CD8-positive, alpha-beta T cell (primary cell): ENCODE measurements at places on chromosomes 11 and 22. TPM values are rescaled to one million over a fixed set of nuclear protein-coding genes. Genes with fewer than 3 reads are reported as not detected.

GRCh38 chr11:1009991-1010390 lies 26.5 kb downstream of the MUC6 start:
- DNase-seq = no peak

DNA sequence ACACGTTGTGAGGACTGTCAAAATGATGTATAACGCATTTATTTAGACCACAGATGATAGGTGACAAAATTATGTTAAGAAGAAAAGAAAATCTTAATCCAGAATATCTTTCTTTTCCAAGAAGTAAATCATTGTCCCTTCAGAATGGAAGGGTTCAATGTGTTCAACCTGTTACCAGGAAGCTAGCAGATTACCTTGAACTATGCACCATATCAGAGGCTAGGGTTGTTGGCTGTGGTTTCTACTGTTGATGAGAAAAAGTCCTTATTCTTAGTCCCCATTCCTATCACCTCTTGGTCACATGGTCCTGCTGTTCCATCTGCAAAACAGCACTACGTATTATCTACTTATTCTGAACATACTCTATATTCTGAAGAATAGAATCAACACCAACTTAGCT lies 339.5 kb upstream of the CADM1 start:
- no peak for DNase-seq

DNA sequence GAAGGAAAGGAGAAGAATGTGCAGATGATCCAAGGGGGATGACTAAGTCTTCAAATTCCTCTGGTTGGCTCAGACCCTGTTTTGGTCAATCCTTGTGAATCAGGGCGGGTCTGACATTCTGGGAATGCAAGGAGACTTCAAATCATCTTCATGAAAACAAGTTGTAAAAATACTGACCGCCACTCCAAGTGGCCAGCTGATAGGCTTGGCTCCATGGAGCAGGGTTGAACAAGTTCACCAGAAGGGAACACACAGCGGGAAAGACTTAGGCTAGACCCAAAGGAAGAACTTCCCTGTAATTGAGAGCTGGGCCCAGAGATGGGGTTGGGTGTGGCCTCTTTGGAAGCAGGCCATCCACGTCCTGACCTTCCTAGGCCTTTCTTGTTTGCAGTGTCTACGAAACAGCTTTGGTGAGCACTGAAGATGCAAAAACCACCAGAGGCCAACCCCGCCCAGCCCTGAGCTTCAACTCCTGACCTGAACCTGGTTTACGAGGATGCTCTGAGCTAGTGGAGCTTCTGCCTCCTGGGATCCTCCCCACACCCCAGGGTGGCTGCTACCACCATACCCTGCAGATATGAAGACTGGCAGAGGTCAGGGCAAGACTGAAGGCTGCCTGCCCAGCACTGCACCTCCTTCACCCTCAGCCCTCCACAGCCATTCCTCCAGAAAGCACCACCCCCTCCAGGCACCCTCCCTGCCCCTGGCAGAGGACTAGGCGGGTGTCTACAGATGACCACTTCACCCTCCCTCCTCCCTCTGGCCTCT lies 26.1 kb downstream of the GDPD5 start:
- no peak for DNase-seq

DNA sequence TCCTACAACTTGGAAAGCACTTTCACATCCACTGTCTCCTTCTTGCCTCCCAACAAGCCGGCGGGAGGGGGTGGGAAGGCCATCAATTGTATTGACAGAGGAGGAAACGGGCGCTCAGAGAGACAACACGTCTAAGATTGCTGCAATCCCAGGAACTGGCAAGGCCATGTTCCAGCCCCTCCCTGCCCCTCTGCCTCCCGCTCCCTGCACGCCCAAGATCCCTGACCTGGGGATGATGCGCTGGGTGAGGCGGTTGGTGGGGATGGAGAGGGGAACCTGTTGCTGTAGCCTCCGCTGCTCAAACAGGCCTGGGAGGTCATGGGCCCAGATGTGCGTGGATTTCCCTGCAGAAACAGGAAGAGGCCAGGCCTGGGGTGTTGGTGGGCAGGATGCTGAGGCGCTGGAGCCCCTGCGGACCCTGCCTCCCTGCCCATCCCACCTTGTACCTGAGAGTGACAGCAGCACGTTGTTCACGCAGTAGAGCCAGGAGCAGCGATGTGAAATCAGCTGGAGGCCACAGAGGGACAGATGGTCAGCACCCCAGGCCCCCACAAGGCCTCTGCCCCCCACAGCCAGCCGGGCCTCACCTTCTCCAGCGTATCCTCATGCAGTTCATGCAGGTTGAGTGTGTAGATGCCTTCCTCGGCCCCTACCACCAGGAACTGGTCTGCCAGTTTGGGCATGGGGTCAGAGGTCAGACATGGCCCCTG lies 6.8 kb downstream of the MAP4K2 start:
- DNase-seq = no peak

GRCh38 chr11:132033051-132033450 lies 662.6 kb downstream of the NTM start:
- DNase-seq = no peak

GRCh38 chr11:117019871-117020270 lies 78.4 kb downstream of the SIK3 start:
- DNase-seq = no peak

DNA sequence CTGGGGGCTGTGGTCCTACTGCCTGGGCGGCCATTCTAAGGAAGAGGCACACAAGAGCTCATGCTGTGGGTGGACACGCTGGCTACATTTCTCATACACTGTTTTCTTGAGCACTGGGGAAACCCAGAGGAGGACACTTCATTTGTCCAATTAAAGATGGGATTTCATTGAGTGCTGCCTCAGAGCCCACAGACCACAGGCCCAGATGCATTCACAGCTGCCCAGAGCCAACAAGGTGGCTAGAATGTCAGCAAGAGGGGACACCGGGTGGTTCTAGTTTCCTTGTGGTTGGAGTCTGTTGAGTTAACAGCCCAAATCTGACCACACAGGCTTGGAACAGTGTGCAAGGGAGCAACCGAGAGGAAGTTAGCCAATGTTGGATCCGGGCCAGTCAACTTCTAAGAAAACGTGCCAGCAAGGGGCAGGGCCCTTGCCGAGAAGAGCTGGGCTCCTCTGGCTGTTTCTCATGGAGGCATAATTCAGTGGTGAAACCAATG lies 35.0 kb upstream of the SORL1 start:
- peak; percentile 61 for DNase-seq

DNA sequence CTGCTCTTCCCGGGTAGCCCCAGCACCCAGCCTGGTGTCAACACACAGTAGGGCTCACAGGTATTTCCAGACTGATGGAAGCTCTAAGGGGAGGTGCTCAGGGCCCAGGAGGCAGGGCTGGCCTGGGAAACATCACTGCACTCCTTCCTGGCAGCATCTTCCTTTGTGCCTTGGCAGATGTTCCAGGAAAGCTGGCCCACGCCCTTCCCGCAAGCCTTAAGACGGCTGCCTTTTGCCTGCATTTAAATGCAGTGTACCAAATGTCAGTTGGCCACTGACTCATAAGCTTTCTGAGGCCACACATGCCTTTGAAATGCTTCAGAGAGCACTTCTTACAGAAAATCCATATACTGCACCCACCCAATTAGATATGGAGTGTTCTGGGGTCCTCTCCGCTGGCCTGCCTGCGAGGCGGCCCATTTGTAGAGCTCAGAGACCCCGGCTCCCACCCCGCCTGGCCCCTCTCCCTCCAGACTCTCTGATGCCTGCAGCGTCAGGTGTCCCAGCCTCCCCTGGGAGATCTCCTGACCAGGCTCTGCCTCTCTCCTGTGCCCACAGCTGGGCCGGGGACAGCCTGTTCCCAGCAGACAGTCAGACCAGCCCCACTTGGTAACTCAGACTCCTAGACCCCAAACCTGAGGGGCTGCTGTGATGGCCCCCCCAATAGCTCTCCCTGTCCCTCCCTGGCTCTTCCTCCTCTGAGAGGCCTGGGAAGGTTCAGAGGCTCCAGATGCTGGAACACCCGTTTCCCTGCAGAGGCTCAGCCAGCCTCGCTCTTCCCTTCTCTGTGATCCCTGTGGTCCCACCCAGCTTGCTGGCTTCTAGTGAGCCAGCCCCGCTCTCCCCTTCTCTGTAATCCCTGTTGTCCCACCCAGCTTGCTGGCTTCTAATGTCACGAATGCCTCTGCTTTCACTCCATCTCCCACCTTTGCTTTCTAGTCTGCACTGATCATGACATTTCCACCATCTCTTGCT lies 47.6 kb upstream of the THY1 start:
- no peak for DNase-seq

DNA sequence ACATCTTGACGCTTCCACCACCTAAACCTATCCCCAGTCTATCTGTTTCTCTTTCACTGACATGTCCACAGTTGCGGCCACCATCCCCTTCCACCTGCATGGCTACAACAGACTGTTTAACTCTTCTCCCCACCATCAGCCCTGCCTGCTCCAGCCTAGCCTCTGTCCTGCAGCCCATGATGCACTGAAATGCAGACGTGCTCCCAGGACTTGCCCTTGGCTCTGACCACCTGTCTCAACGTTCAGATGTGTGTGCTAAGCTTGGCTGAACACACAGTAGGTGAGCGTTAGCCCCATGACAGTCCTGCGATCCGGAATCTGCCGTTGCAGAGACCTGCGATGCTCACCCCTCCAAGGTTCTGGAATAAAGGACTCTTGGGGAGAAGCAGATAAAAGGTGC lies 22.7 kb downstream of the CBX7 start:
- DNase-seq = no peak

- no peak for DNase-seq
These were observed 226.4 kb downstream of the FAT3 start for GRCh38 chr11:92451063-92451462.

GRCh38 chr11:94884376-94884775 lies 89.0 kb downstream of the CWC15 start:
- DNase-seq = no peak

DNA sequence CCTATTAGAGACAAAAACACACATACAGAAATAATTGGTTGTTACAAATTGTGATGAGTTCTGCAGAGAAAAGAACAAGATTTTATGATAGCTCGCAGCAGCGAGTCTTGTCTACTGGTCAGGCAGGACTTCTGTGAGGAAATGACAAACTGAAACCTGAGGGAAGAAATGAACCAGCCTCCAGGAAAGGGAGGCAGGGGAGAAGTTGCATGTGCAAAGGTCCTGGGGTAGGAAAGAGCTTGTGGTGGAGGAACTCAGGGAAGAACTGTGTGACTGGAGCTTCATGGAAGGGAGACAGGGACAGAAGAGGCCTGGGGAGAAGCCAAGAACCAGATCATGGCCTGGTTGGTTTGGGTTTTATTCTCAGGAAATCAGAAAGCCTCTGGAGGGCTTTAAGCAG lies 9.2 kb upstream of the RAB1B start:
- DNase-seq = no peak

The SYNGR1 gene
- total RNA-seq = 1.9 TPM

The ADAMTS8 gene
- total RNA-seq = not detected

The GGT1 gene
- 5.9 TPM for total RNA-seq

The SCT gene
- not detected for total RNA-seq

The OR4C12 gene
- not detected for total RNA-seq

The TMX2 gene
- 38.5 TPM for total RNA-seq

The MCM5 gene
- total RNA-seq = 29.3 TPM

The GLB1L3 gene
- total RNA-seq = 0.58 TPM

The SCO2 gene
- 1.5 TPM for total RNA-seq
